ENCODE measurements at places on chromosomes 2 and 18.

DNA sequence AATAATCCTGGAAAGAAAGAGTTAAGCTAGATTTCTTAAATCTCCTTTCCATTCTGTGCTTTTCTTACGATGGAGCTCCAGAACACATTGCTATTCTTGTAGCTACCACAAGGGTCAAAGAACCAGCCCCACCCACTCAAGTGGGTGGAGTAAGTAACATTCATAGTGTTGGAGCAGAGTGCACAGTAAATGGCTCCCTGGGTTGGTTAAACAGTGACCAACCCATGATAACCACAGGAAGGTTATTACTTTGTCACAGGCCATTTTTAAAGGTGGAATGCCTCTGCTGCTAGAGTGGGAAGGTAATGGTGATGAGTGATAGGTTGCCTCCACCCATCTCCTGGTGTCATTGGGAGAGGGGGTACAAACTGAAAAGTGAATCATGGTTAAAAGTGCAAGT, 13.9 kb downstream of the ARPC2 start:
- peak overlapping the region; percentile 56 for H3K4me3 ChIP-seq
- peak; percentile 49 for DNase-seq
- no peaks in the 10 kb centered on the region for H3K27me3 ChIP-seq
- peaks cover 24% of the 10 kb centered on the region for H3K36me3 ChIP-seq

GRCh38 chr2:98357849-98358248, 11.6 kb downstream of the CNGA3 start:
- H3K27ac ChIP-seq = no peak overlapping the region
- H3K27me3 ChIP-seq = peaks cover 21% of the 10 kb centered on the region
- H3K4me3 ChIP-seq = no peak overlapping the region
- no peaks in the 10 kb centered on the region for H3K36me3 ChIP-seq
- H3K4me1 ChIP-seq = no peaks in the 10 kb centered on the region

GRCh38 chr2:240478346-240479110, 43.1 kb downstream of the GPC1 start:
- H3K4me3 ChIP-seq = no peak overlapping the region
- H3K36me3 ChIP-seq = peaks cover 7% of the 10 kb centered on the region
- H3K27me3 ChIP-seq = no peaks in the 10 kb centered on the region
- H3K27ac ChIP-seq = no peak overlapping the region

GRCh38 chr2:76752506-76752905, 769.7 kb downstream of the LRRTM4 start:
- H3K27ac ChIP-seq = no peak overlapping the region
- no peaks in the 10 kb centered on the region for H3K4me1 ChIP-seq
- H3K27me3 ChIP-seq = no peaks in the 10 kb centered on the region
- H3K36me3 ChIP-seq = no peaks in the 10 kb centered on the region
- DNase-seq = no peak

DNA sequence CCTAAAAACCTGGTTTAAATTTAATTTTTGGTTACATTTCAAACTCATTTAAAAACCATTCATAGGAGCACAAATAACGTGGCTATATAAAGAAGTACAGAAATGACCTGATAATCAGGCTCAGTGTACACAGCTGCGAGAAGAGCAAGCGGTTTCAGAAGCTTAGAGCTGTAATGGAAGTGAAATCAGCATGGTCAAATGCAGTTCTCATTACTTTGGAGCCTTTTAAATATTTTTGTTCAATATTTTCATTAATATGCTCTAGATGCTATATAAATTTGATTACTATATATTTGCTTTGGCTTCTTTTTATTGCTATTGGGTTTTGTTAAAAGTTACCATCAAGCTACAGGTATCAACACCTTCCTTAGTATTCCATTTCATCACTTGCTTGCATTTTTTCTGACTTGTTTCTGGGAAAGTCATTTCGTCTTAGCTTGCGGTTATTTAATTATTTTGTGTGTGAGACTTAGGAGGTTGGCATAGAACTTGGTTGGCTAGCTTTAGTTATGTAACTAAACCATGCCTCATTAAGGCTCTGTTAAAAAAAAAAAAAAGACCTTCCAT, 58.7 kb downstream of the AFTPH start:
- peaks cover 9% of the 10 kb centered on the region for H3K4me1 ChIP-seq
- H3K36me3 ChIP-seq = no peaks in the 10 kb centered on the region
- no peak overlapping the region for H3K4me3 ChIP-seq
- H3K27ac ChIP-seq = peak overlapping the region; percentile 60
